Suppressor macrophage treated with lipopolysaccharide for 4 hours (primary cell): ENCODE measurements at places on chromosomes 4 and X.
A peak's percentile ranks its signal among the peaks of the same experiment; 100 is the strongest.

GRCh38 chr4:186134861-186135260 lies 30.4 kb downstream of the FAM149A start:
- no peak for DNase-seq

DNA sequence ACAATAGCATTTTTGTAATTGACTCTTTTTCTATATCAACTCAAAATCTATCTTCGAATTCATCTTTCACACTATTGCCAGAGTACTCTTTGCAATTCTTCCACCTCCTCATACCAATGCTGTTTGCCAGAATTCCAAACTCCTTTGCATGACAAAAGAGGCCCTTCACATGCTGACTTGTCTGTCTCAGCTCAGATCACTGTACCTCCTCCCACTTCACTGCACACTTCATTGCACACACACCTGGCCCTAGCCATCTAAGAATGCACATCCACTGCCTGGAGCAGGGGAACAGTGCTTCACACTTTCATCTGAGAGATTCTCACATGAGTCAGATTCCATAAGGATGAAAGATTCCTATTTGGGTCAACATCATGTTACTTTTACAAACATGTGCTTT lies 56.5 kb downstream of the PRDM5 start:
- no peak for DNase-seq

- no peak for DNase-seq
Measured at GRCh38 chr4:54541426-54542118, 116.2 kb upstream of the KIT start.

GRCh38 chrX:47605024-47605423 lies 14.6 kb downstream of the SYN1 start:
- peak; percentile 63 for DNase-seq

- peak; percentile 53 for DNase-seq
Measured at GRCh38 chr4:36337665-36338185, 56.3 kb downstream of the DTHD1 start.

DNA sequence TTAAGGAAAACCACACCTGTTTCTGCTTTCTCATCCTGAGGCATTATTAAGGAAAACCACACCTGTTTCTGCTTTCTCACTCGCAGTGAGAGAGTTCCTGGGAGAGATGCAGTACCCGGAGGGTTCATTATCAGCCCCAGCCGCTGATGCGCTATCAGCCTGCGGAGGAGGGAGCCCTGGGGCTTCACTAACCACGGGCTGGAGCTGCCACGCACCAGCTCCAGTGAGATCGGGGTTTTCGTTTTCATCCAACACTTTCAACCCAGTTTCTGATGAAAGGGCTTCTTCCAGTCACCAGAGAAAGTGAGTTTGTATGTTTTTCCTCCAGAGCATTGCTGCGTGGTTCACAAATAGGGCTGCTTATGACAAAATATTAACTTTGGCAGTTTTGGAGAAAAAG lies 93.2 kb upstream of the PRKX start:
- DNase-seq: no peak

- DNase-seq: no peak
Measured at GRCh38 chrX:151801980-151802379, 67.4 kb downstream of the CNGA2 start.

DNA sequence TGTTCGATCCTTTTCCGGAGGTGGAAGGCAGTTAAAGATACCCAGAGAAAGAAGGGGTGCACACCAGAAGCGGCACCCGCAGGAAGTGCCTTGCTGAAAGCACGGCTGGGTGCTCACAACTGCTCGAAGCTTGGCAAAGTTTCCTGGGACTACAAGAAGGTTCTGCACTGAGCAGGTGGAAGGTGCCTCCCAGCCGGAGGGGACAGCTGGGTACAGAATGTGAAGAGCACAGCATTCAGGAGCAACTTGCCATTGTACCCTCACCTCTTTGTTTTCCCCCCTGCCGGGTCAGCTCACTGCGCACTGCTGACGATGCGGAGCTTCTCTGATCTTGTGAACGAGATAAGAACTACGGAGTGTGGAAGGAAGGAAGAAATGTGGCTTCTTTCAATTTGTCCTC lies 289.2 kb downstream of the FBXW7 start:
- DNase-seq: no peak

DNA sequence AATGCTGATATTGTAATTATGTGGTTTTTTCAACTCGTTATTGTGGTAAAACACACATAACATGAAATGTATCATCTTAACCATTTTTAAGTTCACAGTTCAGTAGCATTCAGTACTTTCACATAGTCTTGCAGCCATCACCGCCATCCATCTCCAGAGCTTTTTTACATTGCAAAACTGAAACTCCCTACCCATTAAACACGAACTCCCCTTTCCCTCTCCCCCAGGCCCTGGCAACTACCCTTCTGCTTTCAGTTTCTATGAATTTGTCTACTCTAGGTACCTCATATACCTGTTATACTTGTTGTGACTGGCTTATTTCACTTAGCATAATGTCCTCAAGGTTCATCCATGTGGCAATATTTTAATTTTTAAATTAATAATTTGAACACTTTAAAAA lies 380.6 kb downstream of the MAPK10 start:
- no peak for DNase-seq

- no peak for DNase-seq
Measured at GRCh38 chrX:150627957-150628356, 59.5 kb downstream of the MTM1 start.

DNA sequence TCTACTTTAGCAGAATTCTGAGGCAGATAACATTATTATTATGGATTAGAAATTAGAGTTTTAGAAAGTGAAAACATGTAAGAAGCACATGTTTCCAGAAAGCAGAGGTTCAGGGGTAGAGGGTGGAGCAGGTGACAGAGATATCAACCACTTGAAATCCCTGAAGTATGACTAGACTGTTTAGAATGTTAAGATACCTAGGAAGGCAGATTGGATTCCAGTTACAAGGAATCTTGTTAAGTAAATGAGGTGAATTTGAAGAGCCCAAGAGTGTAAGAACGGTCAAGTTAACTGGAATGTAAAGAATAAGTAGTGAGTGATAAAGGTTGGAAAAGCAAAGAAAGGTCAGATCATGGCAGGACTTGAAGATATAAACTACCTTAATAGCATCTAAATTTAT lies 37.6 kb downstream of the ARSJ start:
- no peak for DNase-seq

- DNase-seq: no peak
Measured at GRCh38 chr4:38605753-38606586, 58.0 kb upstream of the KLF3 start.

DNA sequence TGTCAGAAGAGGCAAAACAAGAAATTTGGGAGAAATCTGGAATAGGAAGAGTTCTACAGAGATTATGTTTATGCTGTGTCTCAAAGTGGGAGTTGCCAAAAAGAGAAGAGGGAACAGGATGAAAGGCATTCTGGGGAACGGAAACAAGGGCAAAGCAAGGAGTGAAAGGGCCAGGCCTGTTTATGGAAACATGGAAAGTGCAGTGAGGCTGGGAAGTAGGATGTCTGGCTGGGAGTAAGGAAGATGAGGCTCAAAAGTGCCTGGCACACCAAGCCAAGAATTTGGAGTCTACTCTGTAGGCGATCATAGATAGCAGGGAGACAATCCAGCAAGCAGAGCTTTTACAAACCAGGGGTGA lies 1.8 kb upstream of the CUL4B start:
- DNase-seq: peak; percentile 19

GRCh38 chr4:40820101-40820500 lies 70.3 kb downstream of the NSUN7 start:
- no peak for DNase-seq

GRCh38 chr4:155899891-155900290 lies 3.6 kb upstream of the TDO2 start:
- DNase-seq: no peak

DNA sequence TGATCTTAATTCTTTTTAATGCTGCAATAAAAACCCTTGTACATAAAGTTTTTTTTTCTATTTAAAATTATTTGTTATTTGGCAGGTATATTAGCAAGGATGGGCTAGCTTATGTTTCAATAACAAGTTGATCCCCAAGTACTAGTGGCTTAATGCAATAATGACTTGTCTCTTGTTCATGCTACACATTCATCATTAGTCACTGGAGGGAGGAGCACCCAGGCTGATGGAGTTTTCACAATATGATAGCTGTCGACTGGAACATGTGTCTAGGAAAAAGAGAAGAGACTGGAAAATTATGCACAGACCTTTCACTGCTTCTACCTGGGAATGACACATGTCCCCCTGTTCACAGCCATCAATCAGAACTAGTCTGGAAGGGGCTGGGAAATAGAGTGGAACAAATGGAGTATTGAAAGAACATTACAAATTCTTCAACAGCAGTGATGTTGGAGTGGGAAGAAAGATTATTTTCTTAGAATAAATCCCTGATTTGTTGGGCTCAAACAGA lies 387.9 kb upstream of the RPS6KA3 start:
- DNase-seq: no peak

GRCh38 chr4:74054483-74055047 lies 16.1 kb upstream of the CXCL3 start:
- DNase-seq: peak; percentile 23

DNA sequence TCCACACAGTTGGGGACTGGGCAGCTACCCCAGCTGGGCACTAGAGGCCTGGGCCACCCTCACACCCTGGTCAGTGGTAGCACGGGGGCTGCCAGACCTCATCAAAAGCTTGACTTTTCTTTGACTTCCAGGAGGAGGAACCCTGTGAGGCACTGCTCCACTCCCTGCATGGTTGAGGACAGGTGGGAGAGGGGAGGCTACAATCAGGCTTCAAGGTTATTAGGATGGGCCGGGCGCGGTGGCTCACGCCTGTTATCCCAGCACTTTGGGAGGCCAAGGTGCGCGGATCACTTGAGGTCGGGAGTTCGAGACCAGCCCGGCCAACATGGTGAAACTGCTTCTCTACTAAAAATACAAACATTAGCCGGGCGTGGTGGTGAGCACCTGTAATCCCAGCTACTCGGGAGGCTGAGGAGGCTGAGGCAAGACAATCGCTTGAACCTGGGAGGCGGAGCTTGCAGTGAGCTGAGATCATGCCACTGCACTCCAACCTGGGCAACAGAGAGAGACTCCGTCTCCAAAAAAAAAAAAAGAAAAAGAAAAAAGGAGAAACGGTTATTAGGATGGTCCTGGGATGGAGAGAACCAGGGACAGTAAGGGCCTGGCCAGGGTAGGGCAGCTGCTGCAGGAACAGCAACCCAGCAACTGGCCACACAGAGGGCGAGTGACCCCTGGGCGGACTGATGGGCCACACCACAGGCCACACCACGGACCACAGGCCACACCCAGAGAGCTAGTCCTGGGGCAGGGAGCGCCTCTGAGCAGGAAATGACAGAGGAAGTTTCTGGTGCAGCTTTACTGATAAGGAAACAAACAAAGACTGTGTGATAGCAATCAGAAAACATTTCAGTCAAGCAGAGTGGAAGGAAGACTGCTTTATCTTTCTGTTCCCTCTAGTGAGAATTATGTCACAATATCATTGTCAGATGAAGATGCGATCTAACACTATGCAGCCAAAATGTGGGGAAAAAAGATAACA lies 20.5 kb upstream of the OPN1LW start:
- DNase-seq: peak; percentile 24

- DNase-seq: peak; percentile 60
Measured at GRCh38 chrX:45758738-45759397, 558.2 kb upstream of the DIPK2B start.

DNA sequence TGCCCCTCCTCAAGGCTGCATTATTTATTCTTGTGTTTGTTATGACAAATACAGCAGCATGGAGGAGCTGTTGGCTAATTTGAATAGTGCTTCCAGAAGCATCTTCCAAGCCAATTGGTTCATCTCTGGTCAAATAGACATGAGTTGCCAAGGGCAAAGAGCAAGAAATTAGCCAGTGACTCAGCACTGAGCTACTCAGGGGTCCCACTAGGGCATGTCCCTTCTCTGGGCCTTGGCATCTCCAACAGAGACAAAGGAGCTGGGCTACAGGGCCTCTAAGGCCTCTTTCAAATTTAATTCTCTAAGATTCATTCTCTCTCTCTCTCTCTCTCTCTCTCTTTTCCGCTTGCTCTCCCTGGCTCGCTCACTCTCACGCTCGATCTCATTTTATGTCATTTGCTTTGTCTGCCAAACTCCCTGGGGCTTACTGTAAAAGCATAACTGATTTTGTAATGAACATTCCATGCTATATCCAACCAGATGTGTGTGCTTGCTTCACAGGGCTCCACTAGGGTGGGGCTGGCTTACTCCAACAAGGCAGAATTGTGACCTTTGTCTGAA lies 86.7 kb upstream of the MAGEA4 start:
- DNase-seq: no peak

GRCh38 chr4:89586864-89587263 lies 250.1 kb downstream of the SNCA start:
- DNase-seq: peak; percentile 2

DNA sequence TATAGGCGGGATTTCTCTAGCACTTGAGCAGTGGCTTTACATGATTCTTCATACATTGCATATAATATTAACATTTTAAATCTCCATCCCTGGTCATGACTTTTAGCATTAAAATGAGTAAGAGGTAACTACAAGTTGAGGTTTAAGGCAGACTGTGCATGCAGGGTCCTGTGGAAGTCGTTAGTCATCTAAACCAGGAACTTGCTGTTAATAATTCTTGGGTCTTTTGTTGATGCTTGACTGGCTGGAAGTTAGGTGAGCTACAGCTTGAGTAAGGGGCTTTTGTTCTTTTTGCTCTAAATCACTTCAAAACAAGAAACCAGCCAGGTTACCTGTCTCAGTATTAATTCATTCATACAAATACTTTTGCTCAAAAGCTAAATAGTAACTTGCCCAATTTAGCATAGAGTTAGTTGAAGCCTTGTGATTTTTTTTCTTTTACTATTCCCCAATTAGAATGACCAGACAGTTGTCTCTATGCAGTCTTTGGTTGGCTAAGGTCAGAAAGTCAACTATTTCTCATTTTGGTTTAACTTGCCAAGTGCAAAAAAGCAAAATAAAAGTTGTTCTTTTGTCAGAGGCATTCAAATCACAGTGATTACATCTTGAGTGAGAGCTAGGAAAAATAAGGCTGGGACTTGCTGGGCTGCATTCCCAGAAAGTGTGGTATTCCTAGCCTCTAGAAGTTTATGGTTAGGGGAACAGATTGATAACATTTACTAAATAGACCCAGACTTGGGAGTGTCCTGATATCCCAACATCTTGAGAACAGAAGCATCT lies 516.9 kb downstream of the PDHA2 start:
- DNase-seq: no peak

GRCh38 chrX:2673611-2674010 lies 17.5 kb upstream of the CD99 start:
- DNase-seq: no peak

GRCh38 chrX:93673869-93674271 lies at the start of gene FAM133A:
Gene FAM133A (plus strand): TSS chrX:93674206. CDS start chrX:93709420, 35,214 bp downstream.
- DNase-seq: no peak

DNA sequence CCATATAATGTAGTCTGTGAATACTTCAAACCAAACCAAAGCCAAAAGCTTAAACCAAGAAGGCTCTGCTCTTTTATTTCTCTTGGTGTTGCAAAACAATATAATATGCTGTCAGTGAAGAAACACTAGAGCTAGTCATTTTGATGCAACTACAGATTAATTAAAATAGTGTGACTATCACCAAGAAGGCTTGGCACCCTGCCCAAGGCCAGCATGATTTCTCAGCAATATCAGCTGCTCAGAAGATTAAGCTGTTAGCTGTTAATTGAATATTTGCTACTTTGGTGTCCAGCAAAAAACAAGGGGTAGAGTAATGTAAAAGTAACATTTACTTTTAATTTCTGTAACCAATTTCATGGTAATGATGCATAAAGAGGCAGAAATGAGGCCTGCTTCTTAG lies 104.9 kb upstream of the PRPS2 start:
- no peak for DNase-seq
